ENCODE measurements at places on chromosomes 11 and 22.

DNA sequence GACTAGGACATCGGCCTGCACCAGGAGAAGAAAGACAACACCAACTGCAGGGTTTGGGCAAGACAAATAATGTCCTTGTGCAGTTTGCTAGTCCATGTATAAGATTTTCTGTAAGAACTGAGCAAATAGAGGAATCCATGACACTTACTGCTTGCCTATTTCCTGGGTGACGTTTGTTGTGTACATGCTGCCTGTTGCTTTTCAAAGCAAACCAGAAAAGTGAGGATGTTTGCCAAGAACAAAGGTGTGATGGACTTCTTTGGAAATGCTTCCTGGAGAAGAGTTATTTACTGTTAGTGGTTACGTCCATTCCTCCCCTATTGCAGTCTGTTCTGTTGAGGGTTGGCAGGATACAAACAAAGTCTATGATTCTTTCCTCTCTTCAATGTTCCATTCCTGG is 126.5 kb downstream of the CASP12 start:
- no peak for DNase-seq

GRCh38 chr11:21814169-21814568 is 378.7 kb upstream of the ANO5 start:
- no peak for DNase-seq

GRCh38 chr22:18973264-18974031 is 37.4 kb upstream of the PRODH start:
- DNase-seq = no peak

GRCh38 chr11:120532832-120533196 is 21.3 kb downstream of the GRIK4 start:
- no peak for DNase-seq

- DNase-seq = no peak
Measured at GRCh38 chr11:113341388-113342165, 27.2 kb downstream of the TTC12 start.

- no peak for DNase-seq
Measured at GRCh38 chr11:132686886-132687285, 845.4 kb downstream of the OPCML start.

- DNase-seq = no peak
Measured at GRCh38 chr11:15882876-15883454, 473.4 kb downstream of the SOX6 start.

DNA sequence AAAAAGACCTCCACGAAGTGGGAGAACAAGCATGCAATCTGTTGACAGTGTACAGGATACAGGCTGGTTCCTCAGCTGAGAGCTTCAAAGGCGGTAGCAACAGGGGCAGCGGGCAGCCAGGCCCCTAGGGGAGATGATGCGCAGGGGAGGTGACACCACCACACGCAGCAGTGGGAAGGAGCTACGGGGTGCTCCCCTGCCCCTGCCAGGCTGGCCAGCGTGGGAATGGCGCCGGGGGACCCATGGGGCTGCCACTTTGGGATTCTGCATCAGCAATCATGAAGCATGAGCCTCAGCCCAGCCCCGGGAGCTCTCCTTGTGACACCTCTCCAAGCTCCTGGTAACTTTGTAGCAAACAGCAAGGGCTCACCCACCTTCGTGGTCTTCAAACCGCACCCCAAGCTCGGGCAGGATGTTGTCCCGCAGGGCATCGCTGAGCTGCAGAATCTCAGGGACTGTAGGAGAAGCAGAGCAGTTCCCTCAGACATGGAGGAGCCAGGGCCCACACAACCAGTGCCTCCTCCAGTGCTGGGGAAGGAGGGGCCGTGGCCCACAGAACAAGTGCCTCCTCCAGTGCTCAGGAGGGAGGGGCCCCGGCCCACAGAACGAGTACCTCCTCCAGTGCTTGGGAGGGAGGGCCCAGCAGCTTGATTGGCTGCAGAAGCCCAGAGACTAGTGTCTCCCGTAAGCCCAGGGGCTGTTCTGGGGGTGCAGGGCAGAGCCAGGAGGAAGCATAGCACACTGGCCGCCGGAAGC is 14.6 kb upstream of the NAP1L4 start:
- DNase-seq = no peak
